ENCODE measurements at places on chromosomes 12 and 14.

GRCh38 chr12:61655241-61655640 is 605.0 kb upstream of the USP15 start:
- DNase-seq: no peak

DNA sequence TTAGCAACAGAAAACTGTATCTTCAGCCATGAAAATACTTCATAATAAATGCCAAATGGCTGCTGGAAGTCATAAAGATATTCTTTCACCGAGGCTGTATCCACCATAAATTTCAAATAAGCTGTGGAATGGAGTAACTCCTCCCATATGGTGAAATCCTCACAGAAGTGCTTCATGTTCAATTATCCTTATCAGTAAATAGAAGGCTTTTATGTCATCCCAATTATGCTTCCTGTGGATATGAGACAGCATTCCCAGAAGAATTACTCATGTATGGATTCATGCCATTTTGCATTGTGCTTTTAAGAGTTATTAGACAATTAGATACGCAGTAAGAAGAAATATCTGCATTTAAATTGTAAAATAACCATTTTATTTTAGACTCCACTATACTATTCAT is 99.0 kb downstream of the RTN1 start:
- no peak for DNase-seq

GRCh38 chr14:58444627-58445026 is 17.1 kb downstream of the KIAA0586 start:
- DNase-seq: no peak

DNA sequence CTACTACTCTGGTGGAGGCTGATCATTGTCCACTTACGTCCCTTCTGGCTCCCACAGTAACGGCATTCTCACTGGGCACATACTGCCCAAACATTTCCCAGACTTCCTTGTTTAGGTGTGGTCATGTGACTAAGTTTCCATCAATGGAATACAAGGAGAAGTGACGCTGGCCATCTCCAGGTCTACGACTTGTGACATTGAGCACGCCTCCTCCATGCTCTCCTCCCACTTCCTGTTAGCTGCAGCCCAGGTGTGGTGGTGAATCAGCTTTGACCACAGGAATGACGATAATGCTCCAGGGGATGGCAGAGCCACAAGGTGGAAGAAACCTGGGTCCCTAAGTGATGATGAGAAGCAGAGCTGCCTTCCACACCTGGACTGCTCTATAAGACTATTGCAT is 6.0 kb upstream of the SLC24A4 start:
- DNase-seq: no peak

DNA sequence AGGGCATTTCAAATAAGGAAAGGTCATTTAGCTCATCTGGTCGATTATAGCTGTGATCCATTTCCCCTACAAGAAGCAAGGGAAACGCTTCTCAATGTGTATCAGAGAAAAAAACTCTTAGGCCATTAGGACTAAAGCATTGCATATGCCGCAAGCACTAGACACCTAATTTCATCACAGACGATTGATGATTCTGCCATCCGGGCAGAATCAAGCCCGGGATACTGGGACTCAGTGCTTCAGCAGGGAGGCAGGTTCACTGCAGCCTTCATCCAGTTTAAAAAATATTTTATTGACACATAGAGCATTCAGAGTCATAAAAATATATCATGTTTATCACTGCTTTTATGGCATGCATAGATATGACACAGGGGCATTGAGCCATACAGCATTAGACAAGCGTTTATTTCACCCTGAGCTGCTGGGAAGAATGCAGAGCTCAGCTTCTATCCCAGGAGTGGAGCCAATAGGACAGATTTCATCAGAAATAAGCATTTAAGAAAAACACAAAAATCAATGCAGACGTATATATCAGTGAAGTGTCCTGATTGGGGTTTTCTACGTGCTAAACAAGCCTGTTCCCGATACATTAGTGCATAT is 806.9 kb downstream of the GALC start:
- no peak for DNase-seq

DNA sequence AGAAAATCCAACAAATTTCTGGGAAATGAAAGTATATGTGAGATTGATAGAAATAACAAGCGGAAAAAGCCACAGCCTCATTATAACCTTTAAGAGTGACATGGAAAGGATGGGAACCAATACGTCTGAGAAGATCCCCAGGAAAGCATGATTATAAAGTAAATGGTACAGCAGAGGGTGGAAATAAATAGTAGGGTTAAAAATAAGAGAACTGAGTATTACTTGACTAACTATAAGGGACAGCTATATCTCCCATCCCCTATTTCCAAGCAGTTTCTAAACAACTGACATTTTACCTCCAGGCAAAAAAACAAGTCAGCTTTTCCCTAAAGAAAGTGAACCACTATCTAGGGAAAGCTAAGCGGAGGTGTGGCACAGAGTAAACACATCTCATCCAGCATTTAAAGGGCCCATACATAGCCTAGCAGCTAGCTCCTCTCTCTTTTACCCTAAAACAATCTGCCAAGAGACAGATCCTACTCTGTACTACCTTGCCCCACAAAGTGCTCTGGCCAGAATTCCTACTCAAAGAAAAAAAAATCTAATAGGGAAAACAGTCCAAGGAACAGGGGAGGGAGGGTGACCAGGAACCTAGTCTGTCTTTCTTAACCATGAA is 11.2 kb downstream of the OSBPL8 start:
- no peak for DNase-seq

DNA sequence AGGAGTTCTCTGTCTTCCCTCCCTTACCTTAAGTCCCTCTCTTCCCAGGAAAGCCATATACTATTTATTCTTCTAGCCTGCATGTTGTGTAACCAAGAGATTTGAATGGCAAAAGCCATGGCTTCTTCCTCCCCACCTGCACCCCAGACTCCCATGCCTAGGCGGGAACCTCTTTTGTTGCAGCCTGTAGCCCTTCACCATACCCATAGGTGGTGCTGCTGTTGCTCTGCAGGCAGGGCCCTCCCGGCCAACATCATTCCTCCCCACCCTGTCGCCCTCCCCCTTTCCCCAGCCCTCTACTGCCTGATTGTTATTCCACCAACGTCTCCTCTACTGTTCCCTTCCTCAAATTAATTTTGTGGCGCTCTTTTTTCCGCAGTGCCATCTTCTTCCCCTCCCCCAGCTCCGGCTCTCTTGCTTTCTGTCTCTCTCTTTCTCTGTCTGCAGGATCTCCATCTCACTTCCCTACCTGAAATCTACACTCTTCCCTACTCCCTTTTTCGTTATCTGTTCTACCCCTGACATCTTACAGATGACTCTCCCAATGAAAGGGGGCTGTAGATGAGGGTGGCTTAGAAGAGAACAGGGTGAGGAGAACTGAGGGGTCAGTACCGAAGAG is 13.8 kb downstream of the NGDN start:
- no peak for DNase-seq

DNA sequence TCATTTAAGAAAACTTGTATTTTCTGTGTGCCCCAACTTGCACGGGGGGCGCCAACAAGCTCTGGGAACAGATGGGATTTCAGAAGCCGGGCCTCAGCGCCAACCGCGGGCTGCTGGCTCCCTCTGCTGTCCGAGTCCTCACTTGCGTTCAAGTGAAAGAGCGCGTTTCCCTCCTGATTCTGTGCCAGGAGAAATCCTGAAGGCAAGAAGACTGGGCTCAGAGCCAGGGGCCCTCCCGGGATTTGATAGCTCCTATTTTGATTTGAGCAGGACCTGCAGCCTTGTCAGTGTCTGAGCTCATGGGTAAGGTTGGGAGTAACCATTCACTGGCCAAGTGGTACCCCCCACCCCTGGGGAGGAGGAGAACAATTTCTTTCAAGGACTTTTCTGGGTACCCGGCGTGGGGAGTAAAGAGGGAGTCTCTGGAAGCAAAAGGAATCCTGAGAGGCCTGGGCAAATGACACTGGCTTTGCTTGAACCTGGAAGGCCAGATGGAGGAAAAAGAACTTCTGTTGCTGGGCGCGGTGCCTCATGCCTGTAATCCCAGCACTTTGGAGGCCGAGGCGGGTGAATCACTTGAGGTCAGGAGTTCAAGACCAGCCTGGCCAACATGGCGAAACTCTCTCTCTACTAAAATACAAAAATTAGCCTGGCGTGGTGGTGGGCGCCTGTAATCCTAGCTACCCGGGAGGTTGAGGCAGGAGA is 179.0 kb upstream of the RGS6 start:
- DNase-seq: peak; percentile 48

DNA sequence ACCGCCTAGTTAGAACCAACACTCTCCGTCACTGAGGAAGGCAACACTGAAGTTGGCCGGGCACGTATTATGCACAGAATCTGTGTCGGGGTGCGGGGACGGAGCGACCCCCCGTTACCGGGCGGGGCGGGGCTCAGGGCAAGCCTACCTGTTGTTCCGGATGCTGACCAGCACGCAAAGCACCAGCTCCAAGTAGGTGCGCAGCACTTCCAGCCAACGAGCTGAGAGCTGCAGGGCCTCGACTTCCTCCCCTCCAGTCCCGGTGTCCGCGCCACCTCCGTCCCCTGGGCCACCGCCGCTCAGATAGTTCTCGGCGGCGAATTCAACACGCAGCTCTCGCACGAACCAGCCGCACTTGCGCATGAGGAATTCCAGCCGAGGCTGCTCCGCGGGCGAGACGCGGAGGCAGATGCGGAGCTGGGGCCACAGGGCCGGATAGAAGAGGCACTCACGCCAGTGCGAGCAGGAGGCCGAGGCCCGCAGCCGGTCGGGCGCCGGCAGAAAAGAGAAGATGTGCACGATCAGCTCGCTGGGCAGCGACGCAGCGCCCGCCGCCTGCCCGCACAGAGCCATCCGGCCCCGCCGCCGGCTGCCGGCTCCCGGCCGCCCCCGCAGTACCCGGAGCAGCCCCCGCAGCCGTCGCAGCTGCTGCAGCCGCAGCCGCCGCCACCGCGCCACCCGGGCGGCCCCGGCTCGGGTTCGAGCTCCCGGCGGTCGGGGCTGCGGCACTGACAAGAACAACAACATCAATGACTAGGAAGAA is 636 bp downstream of the FBXO33 start:
- DNase-seq: peak; percentile 20

DNA sequence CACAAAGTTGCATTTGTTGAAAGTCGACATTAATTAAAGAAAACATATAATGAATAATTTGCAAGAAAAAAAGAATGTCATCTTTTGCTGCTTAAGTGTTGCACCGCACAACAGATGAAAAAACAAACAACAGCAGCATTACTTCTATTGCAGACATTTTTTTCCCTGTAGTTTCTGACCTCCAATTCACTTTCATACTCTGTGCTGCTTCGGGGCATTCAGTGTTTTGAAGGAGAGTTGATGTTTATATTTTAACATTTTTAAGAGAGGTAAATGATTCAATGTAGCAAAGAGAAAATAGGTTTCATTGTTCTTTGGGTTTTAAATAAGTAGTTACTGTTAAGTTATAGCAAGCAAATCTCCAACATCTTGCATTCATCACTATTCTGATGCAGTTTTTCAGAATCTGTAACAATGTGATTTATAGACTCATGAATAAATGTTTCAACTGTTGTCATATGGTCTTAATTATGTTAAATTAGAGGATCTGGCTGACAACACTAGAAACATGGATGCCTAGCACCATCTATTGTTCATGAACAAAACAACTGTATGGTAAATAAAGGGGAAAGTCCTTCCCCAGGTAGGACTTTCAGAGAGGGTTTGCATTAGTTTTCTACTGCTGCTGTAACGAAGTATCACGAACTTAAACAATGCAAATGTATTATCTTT is 168.1 kb downstream of the BCAT1 start:
- DNase-seq: no peak

DNA sequence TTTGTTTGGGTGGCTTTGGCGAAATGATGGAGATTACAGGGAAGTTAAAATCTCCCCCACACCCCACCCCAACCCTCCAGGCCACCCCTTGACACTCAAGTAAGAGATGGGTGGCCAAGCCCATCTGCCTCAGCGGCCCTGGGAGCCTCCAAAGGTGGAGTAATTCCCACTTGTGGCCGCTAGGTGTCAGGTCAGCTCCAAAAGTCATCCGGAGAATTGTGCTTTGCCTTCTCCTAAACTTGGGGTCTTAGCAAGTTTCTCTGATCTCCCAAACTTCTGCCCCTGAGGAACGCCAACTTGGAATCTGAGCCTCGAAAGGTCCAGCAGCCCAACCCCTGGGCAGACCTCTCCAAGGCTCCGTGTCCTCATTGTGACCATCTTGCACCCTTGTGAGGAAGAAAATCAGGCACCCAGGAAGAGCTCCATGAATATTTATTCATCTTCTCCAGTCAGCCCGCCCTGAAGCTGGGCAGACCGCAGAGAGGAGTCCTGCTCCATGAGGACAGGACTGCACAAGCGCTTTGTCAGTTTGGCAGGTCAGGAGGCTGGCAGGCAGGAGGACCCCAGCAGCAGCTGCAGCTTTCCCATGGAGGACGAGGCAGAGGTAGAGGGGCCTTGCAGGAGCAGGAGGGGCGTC is 46.7 kb downstream of the LRRC74A start:
- DNase-seq: peak; percentile 36

GRCh38 chr12:57522011-57522886 is at the start of gene MBD6:
Gene MBD6 (plus strand): TSS chr12:57522824. CDS start chr12:57524304, 1,480 bp downstream.
- DNase-seq: peak; percentile 94

DNA sequence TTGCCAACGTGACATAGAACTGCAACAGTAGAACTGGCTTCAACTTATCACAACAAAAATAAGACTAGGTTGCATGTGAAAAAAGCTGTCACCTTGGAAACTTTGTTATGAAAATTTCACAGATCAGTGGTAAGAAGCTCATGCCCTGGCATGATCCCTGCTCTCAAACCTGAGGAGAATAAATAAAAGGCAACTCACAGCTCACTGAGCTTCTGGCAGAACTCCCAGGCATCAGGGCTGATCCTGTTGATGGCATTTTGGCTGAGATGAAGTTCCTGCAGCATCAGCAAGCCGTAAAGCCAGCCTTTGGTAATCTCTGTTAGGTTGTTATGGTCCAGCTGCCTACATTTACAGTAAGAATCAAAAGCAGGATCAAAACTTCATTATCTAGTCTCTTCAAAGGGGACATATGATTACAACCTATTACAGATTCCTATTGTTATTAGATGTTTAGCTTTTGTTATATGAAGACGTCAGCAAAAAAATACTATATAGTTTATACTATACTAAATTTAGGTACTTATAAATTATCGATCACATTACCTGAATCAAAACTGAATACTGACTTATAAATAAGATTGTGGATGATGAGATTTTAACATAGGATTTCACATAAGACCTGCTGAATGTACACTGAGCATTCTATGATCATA is 32.0 kb downstream of the LRIG3 start:
- DNase-seq: no peak

- DNase-seq: no peak
Observed at GRCh38 chr14:51750542-51750941, 98.8 kb downstream of the FRMD6 start.

DNA sequence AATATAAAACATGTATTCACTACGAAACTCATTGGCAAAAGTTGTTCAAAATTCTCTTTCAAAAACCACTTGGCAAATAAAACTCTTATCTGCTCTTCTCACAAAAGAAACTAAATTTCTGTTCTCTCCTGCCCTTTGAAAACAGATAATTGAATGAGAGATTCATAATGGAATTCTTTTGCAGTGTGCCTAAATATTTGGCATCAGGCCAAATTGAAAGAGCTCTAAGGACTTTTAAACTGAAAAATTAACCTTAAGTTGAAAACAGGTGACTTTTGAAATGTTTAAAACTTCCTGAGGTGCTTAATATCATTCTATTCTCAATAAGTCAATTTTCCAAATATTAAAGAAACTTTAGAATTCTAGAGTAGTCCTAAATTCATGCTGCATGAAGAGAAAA is 136.4 kb downstream of the FSCB start:
- DNase-seq: no peak

GRCh38 chr14:102751088-102751487 is 26.2 kb upstream of the TRAF3 start:
- DNase-seq: no peak

GRCh38 chr12:33125755-33126154 is 229.2 kb upstream of the PKP2 start:
- DNase-seq: no peak

GRCh38 chr12:122064025-122064777 is 14.4 kb upstream of the MLXIP start:
- no peak for DNase-seq

- DNase-seq: no peak
Observed at GRCh38 chr14:63203618-63204406, 431 bp upstream of the RHOJ start.

All from T-helper 17 cell (primary cell).